ENCODE measurements at places on chromosomes 1 and 21. TPM values are rescaled to one million over a fixed set of nuclear protein-coding genes. Genes with fewer than 3 reads are reported as not detected.

DNA sequence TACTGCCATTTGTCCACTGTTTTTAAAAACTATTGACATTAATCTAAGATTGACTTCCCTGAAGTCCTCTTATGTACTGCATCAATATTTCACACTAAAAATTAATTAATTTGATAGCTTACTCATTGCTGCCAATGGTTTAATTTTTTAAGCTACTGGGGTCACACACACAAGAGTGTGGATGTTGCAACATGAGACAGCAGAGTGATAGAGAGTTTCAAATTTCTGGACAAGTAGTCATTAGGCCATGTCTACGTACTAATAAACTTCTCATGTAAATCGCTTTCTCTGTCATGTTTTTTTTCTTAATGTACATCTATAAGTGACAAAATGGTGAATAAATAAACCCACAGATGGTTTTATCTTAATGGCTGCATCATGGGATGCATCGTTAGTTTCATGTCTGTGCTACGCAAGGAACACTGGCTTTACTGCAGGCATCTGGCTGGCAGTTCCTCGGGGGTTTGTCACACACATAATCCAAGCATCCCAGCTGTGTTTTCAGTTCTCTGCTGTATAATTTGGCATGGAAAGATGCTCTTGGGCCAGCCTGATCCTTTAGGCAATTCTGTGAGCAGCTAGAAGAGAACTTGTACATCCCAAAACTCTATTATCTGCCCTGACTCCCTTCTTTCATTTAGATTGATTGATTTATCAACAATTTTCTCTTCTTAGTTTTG lies 16.4 kb upstream of the CHODL start:
- no peak for DNase-seq

NFIA gene
- total RNA-seq = 8.4 TPM

DNA sequence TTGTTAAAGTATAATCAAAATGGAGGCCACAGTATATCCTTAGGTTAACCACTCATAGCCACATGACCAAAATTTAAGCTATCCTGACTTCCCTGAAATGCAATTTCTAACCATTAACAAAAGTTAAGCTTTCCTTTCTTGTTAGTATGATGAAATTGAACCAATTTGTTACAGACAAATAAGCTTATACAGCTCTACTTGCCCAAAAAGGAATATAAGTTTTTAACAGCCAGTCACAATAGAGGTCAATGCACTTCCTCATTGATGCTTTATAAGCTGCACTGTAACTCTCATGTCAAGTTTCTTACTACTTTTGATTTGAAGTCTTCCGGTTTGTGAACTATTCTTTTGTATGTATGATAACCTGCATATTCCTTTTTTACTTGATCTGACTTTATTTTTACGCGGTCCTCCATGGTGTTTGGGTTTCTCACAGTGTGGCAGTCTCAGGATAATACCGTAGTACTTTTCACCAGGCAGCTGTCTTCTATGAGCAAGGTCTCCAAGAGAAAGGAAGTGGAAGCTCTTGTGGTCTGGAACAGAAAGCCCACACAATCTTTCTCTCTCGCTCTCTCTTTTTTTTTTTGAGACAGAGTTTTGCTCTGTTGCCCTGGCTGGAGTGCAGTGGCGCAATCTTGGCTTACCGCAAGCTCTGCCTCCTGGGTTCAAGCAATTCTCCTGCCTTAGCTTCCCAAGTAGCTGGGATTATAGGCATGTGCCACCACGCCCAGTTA lies 331.6 kb downstream of the SRGAP2C start:
- no peak for DNase-seq

- no peak for DNase-seq
These were observed 26.5 kb downstream of the TRIM45 start for GRCh38 chr1:117094841-117095604.

APOBEC4 gene
- total RNA-seq = not detected

RGS4 gene
- total RNA-seq = 1.0 TPM

- DNase-seq = no peak
These were observed 225.7 kb downstream of the GREM2 start for GRCh38 chr1:240385985-240386978.

CHIA gene
- total RNA-seq = not detected

BEND5 gene
- total RNA-seq = 13.1 TPM
